ENCODE measurements at places on chromosomes 1 and 21.
A peak's percentile ranks its signal among the peaks of the same experiment; 100 is the strongest.

- DNase-seq, result no peak
Observed at GRCh38 chr1:155010211-155010918, 7.8 kb downstream of the ZBTB7B start.

GRCh38 chr21:38422082-38422481 is 76.2 kb downstream of the ERG start:
- no peak for DNase-seq

GRCh38 chr1:224430511-224431113 is 4.0 kb downstream of the WDR26 start:
- peak; percentile 58 for DNase-seq

DNA sequence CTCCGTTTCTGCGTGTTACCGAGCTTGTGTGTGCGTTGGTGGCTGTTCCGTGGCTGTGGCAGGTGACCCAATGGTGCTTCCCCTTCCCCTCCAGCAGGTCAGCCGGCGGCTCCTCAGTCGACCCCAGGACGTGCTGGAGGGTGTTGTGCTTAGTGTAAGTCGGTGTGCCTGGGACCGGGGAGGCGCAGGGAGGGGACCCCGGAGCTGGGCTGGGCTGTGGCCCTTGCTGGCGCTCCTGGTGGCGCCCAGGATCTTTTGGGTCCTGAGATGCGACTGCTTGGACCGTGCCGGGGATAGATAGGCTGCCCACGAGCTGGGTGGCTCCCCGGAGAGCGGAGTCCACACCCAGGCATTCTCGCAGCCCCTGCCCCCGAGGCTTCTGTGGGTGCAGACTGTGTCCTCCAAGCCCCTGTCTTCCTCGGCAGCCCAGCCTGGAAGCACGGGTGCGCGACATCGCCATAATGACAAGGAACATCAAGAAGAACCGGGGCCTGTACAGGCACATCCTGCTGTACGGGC is 5.9 kb downstream of the ATAD3C start:
- DNase-seq, result no peak

DNA sequence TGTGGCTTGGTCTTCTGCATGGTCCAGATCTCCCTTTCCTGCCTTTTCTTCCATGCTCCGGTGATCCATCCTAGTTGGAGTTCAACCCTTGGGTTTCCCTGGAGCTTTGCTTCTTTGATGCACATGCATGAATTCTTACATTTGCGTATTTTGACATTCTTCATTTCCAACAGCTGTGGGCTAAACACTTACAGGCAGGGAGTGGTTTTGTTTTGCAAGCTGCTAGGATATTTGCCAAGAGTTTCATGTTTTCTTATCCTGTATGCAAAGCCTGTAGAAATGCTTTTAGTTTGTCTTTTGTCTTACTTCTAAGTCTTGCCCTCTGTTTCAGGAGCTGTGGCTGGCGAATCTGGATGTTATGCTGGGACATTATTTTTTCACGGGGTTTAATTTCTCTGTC is 90.3 kb upstream of the PAXBP1 start:
- peak; percentile 44 for DNase-seq

DNA sequence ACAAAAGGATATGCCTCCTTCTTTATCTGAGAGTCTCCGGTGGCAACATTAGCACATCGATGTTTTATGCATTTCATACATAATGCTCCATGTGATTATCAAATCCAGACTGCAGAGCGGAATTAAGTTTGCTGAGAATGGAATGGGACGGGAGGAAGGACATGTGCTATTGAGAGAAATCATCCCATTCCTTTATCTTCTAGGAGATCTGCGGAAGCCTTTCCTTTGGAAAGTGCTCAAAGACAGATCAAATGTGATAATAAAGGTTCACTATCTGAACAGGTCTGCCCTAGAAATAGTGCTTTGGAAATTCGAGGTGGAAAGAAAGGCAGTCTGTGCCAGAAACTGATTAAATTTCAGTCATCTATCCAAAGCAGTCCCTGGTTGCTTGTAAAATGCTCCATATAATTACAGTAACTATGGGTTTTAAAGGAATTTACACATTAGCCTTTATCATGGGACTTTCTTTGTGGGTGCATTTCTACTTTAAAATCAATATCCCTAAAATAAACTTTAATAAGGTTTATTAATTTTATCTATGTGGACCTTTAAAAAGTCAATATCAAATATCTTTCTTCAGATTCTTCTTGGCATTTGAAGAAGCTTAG is 473.5 kb upstream of the ADGRL2 start:
- DNase-seq, result no peak

GRCh38 chr1:190250368-190250767 is 227.3 kb downstream of the BRINP3 start:
- DNase-seq, result no peak

DNA sequence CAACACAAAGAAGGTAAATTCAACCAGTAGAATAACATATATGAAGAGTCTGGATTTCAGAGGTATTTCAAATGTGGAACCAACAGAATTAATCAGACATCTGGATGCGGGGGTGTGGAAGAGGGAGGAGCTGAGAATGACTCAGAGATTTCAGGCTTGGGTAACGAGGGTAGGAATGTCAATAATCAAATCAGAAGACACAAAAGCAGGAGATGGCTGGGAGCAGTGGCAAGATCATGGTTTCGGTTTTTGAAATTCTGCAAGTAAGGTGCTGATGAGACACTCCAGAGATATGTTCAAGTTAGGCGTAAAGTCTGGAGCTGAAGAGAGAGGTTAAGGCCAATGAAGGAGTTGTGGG is 64.0 kb downstream of the PLPPR5 start:
- peak; percentile 86 for DNase-seq

- no peak for DNase-seq
Observed at GRCh38 chr1:98221923-98222322, 301.1 kb upstream of the DPYD start.

- no peak for DNase-seq
Observed at GRCh38 chr1:180150982-180151381, 3.7 kb upstream of the QSOX1 start.

DNA sequence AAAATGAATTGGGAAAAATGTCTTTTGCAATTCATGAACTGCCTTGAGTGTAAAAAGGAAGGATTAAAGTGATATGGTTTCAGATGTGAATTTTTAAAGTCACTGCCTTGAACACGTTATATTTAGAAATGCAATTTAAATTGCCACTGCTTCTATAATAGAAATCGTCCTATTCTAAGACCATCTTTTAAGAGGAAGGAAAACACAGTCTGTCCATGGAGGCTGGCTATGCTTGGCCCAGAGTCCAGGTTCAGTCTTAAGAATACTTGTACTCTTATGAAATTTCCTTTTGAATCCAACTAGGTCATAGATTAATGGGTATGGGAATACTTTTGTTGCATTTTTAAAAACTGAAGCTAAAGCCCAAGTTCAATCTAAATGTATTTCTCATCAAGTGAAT is 86.0 kb downstream of the PCNX2 start:
- no peak for DNase-seq

- no peak for DNase-seq
Observed at GRCh38 chr1:15028616-15029015, 124.9 kb upstream of the TMEM51 start.

DNA sequence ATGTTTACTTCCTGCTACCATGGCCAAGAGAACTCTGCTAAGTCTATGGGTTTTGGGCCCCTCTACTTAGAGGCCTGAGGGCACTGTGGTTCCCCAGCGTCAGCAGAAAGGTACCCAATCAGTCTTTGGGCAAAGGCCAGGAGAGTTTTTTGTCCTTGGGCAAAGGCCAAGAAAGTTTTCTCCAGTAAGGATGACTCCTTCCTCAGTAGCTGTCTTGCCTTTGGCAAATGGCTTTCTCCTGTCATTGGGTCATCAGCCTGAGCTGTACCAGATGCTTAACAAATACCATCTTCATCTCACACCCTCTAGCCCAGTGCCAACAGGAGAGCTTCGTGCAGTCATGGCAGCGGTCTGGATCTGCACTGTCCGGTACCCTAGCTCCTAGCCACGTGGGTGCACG is 199.3 kb upstream of the TMEM51 start:
- DNase-seq, result peak; percentile 51

DNA sequence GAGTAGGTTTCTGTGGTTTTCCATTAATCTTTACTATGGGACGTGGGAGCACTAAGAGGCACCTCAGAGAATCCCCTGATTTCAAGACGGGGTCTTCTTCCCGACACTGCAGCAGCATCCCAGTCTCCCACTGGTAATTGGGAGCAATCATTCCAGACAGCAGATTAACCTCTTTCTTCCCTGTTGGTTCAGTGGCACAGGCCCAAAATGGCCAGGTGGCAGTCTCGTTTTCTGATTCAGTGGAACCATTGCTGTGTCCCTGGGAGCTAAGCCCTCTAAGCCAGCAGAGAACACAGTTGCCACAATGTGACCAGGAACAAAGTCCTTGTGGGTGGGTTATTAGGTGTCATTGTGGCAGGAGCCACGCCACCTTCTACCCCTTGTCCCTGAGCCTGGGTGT is 342.1 kb downstream of the MATN1 start:
- no peak for DNase-seq

- DNase-seq, result peak; percentile 60
Observed at GRCh38 chr1:178942285-178943198, 71.7 kb upstream of the ANGPTL1 start.

DNA sequence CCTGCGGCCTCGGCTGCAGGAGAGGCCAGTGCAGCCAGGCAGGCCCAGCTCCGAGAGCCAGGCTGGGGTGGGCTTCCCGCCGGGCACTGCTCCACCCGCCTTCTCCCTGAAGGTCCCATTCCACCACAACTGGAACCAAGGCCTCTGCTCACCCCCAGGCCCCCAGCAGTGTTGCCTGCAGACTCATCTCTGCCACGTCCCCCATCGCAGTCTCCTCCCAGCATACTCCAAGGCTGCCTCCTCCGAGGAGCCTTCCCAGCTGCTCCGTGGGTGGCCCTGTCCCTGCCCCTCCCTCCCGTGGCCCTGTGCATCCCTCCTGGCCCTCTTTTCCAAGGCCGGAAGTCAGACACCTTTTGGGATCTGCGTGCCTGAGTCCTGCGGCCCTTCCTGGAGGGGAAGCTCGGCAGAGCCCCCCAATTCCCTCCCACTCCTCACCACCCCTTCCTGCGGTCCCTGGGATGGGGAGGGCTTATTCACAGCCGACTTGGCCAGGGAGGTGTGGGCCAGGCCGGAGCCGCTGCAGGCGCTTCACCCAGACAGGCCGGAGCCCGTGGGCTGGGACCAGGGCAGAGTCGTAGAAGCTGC is 47.6 kb downstream of the SLX9 start:
- no peak for DNase-seq

- no peak for DNase-seq
Observed at GRCh38 chr21:27840262-27840661, 873.4 kb upstream of the ADAMTS5 start.

GRCh38 chr1:53367503-53368313 is 39.8 kb upstream of the LRP8 start:
- DNase-seq, result no peak

GRCh38 chr1:100622966-100623762 is 85.2 kb downstream of the GPR88 start:
- peak; percentile 34 for DNase-seq

DNA sequence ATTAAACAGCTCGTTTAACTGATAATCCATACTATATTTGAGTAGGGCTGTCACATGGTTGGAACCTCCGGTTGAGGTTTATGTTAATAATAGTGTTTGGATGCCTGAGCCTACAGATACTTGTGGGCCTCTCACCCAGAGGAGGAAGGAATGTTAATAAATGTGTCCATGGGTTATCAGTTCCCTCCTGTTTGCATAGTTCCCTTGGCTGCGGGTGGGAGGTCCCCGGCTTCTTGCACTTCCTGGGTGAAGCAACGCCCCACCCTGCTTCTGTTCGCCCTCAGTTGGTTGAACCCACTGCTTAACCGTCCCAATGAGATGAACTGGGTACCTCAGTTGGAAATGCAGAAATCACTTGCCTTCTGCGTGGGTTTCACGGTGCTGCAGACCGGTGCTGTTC is 23.6 kb upstream of the GBP1 start:
- no peak for DNase-seq

GRCh38 chr1:36988741-36989193 is 45.5 kb downstream of the GRIK3 start:
- DNase-seq, result no peak

GRCh38 chr1:57553666-57554065 is 129.8 kb upstream of the DAB1 start:
- no peak for DNase-seq

DNA sequence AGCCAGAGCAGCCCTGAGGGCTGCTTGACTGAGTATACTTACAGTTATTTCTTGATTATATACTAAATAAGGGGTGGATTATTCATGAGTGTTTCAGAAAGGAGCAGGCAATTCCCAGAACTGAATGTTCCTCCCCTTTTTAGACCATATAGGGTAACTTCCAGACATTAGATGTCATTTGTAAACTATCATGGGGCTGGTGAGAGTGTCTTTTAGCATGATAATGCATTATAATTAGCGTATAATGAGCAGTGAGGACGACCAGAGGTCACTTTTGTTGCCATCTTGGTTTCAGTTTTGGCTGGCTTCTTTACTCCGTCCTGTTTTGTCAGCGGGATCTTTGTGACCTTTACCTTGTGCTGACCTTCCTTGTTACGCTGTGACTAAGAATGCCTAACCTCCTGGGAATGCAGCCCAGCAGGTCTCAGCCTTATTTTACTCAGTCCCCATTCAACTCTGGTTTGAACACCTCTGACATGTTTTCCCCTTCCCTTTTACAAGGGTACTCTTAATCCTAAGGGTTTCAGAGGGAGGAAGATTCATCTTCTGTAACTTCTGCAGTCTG is 16.2 kb downstream of the KCTD3 start:
- no peak for DNase-seq

- no peak for DNase-seq
Observed at GRCh38 chr1:199574950-199575349, 452.6 kb upstream of the NR5A2 start.

DNA sequence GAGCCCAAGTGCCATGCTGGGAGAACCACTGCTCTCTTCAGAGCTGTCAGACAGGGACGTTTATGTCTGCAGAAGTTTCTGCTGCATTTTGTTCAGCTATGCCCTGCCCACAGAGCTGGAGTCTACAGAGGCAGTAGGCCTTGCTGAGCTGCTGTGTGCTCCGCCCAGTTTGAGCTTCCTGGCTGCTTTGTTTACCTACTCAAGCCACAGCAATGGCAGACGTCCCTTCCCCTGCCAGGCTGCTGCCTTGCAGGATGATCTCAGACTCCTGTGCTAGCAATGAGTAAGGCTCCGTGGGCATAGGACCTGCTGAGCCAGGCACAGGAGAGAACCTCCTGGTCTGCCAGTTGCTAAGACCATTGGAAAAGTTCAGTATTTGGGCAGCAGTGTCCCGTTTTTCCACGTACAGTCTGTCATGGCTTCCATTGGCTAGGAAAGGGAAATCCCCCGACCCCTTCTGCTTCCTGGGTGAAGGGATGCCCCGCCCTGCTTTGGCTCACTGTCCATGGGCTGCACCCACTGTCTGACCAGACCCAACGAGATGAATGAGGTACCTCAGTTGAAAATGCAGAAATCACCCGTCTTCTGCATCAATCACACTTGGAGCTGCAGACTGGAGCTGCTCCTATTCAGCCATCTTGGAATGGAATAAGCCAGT is 31.9 kb downstream of the CYP4B1 start:
- no peak for DNase-seq

- no peak for DNase-seq
Observed at GRCh38 chr1:171872430-171872829, 31.1 kb downstream of the DNM3 start.

GRCh38 chr21:25179116-25179515 is 428.2 kb downstream of the MRPL39 start:
- no peak for DNase-seq

Measured in AG20443 (cell line).